Muscle of leg (tissue), 16 donors: ENCODE measurements at places on chromosomes 1 and 21. TPM values are rescaled to one million over a fixed set of nuclear protein-coding genes. Genes with fewer than 3 reads are reported as not detected.

The UBR4 gene
- total RNA-seq: 59.2 TPM

DNA sequence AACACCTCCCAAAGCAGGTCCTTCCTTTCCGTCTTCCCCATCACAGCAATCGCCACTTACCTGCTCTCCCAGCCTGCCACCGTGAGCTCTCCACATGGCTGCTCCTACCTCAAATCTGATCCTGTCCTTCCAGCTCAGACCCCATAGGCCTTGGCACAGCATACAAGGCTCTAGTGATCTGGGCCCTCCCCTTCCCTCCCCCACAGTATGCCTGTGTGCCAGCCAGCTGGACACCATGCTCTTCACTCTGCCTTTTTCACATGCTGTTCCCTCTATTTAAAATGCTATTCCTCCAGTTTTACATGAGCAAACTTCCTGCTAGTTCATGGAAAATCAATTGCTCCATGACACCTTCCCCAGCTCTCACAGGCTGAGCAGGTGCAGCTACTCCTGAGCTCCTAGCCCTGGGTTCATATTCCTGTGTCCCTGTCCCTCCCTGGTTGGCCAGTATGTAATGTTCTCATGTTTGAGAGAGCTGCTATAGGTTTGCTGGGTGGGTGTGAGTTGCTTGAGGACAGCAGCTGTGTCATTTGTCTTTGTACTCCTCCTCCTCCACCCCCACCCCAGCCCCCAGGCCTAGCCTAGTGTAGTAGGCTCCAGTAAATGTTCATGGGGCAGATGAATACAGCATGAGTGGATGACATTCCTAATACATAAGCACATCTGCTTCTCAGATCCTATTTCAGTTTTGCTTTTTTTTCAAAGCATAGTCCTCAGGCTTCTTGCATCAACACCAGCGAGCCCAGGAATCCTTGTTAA lies 6.3 kb upstream of the TNNT2 start:
- H3K4me1 ChIP-seq: peaks cover 67% of the 10 kb centered on the region
- H3K4me3 ChIP-seq: peak overlapping the region; percentile 4
- DNase-seq: peak; percentile 91
- H3K36me3 ChIP-seq: no peaks in the 10 kb centered on the region
- no peaks in the 10 kb centered on the region for H3K27me3 ChIP-seq

- no peak overlapping the region for H3K27ac ChIP-seq
- DNase-seq: no peak
- no peak overlapping the region for H3K4me3 ChIP-seq
- H3K36me3 ChIP-seq: no peaks in the 10 kb centered on the region
These were observed 57.0 kb downstream of the MDM4 start for GRCh38 chr1:204572923-204573922.

DNA sequence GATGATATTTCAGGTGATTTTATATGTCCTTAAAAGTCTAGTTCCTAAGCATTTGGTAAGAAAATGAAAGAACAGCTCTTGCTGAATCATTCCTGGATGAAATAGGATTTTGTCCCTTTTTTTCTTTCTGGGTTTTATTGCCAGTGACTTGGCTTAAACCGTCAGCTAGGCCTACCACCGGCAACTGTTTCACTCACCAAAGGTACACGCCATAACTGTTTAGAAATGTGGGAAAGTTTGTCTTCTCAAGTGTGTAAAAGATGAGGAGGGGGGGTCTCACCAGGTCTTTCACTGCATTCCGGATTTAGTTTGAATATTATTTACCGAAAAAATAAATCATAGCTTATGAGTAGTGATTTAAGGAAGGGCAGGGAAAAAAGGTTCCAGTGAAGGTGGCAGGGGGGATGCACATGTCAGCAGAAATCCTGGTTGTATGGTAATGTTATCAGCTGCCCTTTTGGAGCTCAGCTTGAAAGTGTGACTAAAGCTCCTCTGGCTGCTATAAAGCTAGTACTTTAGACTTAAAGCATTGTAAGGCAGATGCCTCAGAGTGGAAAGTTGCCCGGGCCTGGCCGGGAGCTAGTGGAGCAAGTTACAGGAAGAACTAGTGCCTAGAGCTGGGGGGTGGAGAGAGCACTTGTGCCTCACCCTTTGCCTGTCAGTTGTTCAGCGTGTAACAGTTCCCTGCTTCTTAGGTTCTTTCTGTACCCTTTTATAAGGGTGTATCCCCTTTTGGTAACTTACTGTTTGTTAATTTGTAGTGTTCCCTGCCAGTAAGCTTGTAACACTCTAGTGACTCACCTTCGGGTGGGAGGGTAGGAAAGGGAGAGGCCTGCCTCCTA lies 3.1 kb downstream of the ATP1A1 start:
- peak; percentile 87 for DNase-seq
- H3K4me1 ChIP-seq: peaks cover 55% of the 10 kb centered on the region
- H3K4me3 ChIP-seq: no peak overlapping the region
- no peaks in the 10 kb centered on the region for H3K27me3 ChIP-seq

- H3K36me3 ChIP-seq: peaks cover 11% of the 10 kb centered on the region
- peak; percentile 5 for DNase-seq
- H3K27me3 ChIP-seq: no peaks in the 10 kb centered on the region
- no peak overlapping the region for H3K4me3 ChIP-seq
These were observed 16.5 kb downstream of the ZBTB17 start for GRCh38 chr1:15959424-15959823.

The AADACL3 gene
- not detected for total RNA-seq

The RC3H1 gene
- total RNA-seq: 21.6 TPM
